ENCODE measurements at places on chromosomes 11 and 22.
A peak's percentile ranks its signal among the peaks of the same experiment; 100 is the strongest.

DNA sequence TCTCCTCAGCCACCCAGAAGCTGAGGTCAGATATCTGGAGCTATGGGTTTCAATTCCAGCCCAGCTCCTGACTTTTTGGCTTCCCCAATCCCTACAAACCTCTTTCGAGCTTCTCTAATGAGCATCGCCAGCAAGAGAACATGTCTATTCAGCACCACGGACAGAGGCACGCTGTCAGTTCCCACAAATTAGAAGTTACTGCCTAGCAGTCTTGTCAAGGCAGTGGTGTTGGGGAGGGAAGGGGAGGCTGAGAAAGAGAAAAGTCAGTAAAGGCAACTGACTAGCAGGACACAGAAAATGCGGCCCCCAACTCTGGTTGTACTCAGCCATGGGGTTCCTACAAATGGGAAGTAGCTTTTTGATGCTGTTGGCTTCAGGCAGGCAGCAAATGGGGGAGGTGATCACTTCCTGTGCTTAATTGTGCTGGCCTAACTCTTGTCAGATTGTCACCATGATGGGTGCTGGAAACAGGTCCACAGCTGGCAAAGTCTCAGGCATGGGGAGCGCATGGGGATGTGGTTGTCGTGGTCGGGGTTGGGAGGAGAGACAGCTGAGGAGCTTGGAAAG is 205.9 kb downstream of the ST3GAL4 start:
- DNase-seq = peak; percentile 83

- peak; percentile 83 for DNase-seq
Observed at GRCh38 chr22:18110194-18110953, at the start of gene TUBA8. TSS of gene TUBA8 (plus strand) at chr22:18110809. CDS start at chr22:18110866, 57 bp downstream.

GRCh38 chr11:48028914-48029680 is 48.7 kb downstream of the PTPRJ start:
- no peak for DNase-seq

DNA sequence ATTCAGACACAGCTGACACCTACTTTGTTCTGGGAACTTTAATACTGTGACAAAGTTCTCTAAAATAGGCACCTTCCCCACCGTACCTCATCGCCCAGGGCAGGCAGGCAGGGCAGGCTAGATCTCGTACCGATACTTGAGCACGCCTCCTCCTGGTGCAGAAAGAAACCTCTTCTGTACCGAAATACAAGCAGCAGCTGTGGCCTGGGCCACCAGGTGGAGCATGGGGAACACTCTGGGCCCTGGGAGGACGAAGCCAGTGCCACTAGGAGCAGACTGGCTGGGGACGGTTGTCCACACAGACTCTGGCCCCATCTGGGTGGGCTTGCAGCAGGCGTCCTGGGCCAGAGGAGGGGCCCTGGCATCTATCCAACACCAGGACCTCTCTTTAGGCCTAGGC is 12.8 kb downstream of the PMM1 start:
- DNase-seq = peak; percentile 91

DNA sequence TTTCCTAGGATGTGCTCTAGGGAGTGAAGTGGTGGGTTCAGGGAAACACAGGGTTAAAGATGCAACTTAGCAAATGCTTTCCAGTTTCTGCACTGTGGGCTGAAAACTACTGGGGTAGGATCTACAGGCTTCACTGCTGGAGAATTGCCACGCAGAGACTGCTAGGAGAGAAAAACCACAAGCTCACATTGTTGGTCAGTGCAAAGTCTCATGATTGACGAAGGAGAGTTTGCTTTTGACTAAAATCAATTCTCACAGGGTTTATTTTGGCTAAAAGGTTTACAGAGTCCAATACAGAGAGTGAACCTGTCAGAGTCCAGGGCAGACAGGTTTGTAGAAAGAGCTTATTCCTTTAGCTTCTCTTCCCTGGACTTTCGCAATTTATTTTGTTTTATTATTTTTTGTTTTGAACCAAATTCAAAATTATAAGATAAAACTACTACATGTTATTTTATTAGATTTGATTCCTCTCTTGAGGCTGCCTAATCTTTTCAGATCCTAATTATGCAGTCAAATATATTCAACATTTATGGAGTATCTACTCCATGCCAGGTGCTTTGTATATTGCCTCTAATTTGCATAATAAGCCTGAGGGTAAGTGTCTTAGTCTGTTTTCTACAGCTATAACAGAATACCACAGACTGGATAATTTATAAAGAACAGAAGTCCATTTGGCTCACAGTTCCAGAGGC is 64.7 kb downstream of the MTNR1B start:
- no peak for DNase-seq

- no peak for DNase-seq
Observed at GRCh38 chr11:36392196-36392595, 96.1 kb downstream of the PRR5L start.

GRCh38 chr22:47552541-47553205 is 790.2 kb downstream of the TBC1D22A start:
- DNase-seq = no peak

- no peak for DNase-seq
Observed at GRCh38 chr22:22230438-22230837, 14.1 kb upstream of the VPREB1 start.

GRCh38 chr11:86218125-86219084 is 26.1 kb upstream of the EED start:
- peak; percentile 83 for DNase-seq

- DNase-seq = peak; percentile 61
Observed at GRCh38 chr22:23282089-23282501, 101.8 kb downstream of the BCR start.

- peak; percentile 16 for DNase-seq
Observed at GRCh38 chr11:110130642-110131238, 37.5 kb downstream of the ZC3H12C start.

DNA sequence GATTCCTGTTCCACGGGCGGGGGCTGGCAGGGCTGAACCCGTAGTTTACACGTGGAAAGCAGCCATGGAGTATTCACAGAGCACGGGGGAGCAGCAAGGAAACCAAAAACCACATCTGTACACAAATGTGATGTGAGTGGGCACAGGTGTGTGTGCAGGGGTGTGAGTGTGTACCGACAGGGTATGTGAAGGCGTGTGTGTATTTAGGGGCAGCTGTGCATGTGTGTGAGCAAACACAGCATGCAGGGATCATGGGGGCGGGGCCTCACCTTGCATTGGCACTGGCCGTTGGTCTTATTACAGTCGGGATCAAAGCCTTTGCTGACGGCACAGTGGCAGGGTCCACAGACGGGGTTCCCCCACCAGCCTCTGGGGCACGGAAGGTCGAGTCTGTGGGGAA is 58.4 kb downstream of the TRMU start:
- no peak for DNase-seq

DNA sequence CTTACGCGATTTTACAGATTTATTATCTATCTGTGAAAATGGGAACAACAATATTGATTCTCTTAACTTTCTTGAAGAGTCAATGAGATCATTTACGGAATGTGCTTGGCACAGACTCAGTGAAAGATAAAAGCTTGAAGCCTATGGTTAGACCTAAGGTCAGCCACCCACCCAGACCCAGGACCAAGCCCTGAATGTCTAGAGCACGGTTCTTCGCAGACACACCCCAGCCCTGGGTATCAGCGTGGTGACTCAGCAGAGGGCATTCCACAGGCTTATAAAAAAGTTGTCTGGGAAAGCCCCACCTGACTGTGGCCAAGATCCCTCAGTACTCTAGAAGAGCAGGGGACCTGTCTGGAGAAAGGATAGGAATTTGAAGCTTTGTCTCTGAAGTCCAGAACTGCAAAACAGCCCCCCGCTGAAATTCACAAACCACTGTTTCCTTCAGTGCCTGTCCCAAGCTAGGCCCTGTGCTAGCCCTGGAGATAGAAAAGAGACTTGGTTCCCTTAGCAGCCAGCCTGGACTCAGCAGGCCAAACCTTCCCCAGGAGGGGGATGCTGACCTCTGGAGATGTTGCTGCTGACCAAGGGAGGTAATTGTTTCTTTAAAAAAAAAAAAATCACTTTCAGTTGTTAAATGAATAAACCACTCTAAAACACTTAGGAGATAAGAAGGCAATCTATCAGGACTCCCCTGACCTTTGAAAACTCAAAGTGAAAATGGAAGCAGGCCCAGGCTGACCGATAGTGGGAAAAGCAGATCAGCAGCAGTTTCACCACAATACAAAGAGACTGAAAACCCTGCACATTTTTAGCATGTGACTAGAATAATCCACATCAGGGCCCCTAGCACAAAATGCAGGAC is 114.0 kb downstream of the ABTB2 start:
- DNase-seq = no peak

GRCh38 chr22:20198557-20199319 is 47.9 kb upstream of the CCDC188 start:
- DNase-seq = no peak

- no peak for DNase-seq
Observed at GRCh38 chr22:48855593-48856307, 971.9 kb downstream of the BRD1 start.

- DNase-seq = no peak
Observed at GRCh38 chr11:123144707-123145106, 50.3 kb downstream of the CLMP start.

DNA sequence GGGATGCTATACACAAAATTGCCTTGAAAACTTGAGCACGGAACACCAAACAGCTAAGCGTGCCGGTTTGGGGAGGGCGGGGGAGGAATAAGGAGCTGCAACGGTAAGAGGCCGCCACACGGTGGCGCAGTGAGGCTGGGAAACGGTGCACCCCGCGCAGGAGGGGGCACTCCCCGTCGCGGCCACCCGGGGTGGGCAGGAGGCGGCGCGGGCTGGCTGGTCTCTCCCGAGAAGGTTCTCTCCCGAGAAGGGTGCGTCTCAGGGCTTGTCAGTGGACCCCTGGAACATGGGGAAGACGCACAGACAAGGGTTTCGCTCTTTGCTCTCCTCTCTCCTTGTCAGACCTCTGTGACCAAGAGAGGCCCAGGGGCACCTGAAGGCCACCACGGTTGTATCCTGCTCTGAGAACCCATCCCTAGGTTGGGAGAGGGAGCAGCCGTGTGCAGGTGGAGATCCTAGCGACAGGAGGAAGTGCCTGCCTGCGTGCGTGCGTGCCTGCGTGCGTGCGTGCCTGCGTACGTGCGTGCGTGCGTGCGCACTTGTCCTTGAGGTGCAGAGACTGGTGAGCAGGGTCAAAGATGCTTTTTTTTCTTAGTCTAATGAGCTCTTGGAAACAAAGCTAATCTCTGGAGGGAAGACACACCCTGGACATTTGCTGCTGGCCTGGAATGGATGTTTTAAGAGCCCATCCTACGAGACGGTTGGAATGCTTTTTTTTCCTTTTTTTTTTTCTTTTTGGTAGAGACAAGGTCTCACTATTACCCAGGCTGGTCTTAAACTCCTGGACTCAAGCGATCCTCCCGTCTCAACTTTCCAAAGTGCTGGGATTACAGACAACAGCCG is 18.1 kb upstream of the JAM3 start:
- peak; percentile 83 for DNase-seq

- DNase-seq = peak; percentile 64
Observed at GRCh38 chr22:49767355-49768062, 60.2 kb downstream of the BRD1 start.

DNA sequence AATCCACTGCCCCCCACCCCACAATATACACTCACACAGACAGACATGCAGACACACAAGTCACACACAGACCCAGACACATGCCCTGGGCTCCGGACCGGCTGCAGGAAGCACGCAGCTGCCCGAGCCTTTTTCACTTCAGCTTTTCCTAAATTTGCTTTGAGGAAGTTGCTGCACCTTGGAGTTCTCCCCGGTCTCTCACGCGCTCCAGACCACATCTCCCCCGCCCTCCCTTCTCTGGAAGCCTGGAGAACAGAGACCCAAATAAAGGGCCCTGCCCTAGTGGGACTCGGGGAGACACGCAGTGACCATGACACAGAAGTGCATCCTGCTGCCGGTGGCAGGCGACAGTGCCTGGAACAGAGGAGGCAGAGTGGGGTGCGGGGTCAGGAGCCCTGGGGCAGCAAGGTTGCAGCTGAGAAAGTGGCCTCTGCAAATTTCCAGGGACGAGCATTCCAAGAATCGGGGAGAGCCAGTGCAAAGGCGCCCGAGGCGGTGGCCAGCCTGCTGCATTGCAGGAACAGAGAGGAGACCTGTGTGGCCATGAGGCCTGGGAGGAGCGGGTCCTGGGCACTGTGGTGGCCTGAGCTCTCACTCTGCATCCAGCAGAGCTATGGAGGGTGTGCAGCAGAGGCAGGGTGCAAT is 19.1 kb downstream of the RPL3 start:
- no peak for DNase-seq

DNA sequence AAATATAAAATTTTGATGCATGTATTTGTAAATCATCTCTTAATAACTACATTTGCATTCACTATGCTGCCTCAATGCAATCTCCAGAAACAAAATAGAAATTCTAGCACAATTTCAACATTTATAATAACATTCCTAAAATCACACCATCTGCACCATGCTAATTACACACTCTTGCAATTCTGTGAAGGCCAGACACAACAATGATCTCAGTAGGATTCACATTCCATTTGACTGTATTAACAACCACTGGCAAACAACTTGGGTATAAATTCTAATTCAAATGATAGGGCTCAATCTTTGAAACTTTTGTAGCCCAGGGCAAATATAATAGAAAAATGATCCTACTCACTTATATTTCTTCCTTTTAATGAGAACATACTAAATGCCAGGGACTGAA is 25.9 kb downstream of the RAB6A start:
- no peak for DNase-seq

DNA sequence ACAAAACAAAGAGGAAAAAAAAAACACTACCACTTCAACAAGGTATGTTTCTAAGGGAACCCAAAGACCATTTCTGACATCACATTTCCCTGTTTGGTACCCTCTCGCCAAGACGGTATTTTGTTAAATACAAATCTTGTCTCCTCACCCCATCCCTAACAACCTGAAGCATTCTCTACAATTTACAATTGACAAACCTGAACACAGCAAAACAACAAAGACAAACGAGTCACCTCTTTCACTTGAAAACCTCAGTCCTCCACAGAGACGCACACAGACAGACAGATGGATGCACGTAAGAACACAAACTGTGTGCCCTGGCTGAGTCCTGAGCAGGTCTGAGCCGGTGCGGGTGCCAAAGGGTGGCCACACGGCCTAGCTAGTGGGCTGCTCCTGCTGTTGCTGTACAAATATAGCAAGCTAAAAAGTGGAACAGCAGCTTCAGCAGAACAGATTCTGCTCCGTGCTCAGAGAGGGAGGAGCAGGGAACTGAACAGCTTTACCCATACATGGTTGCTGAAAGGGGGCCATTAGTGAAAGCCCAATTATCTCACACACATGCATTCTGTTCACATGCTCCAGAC is 28.5 kb downstream of the CELF1 start:
- no peak for DNase-seq

- DNase-seq = no peak
Observed at GRCh38 chr22:39422721-39423120, 23.1 kb downstream of the TAB1 start.

GRCh38 chr22:24969560-24970301 is 17.2 kb downstream of the KIAA1671 start:
- no peak for DNase-seq

DNA sequence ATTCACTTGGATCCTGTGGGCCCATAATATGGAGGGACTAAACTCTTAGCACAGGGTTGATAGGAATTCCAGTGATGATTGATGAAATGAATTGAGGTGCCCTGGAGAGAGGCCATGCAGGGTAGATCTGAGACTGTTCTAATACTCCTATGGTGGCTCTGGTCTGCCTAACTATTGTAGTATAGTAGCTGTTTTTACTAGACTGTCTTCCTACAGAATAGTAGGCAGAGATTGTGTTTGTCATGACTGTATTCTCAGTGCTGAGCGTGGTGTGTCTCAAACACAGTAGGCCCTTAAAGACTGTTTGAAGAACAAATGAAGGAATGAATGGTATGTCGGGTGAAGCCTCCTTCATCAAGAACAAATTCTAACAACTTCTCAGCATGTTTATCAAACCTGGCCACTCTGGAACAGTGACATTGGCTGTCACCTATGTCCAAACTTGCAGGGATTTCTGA is 107.0 kb upstream of the SESN3 start:
- DNase-seq = no peak

GRCh38 chr11:28969832-28970231 is 861.6 kb downstream of the METTL15 start:
- peak; percentile 25 for DNase-seq

All from iPS-NIHi11 (cell line).